ENCODE measurements at places on chromosomes 12 and 14. TPM values are rescaled to one million over a fixed set of nuclear protein-coding genes. Genes with fewer than 3 reads are reported as not detected.

DNA sequence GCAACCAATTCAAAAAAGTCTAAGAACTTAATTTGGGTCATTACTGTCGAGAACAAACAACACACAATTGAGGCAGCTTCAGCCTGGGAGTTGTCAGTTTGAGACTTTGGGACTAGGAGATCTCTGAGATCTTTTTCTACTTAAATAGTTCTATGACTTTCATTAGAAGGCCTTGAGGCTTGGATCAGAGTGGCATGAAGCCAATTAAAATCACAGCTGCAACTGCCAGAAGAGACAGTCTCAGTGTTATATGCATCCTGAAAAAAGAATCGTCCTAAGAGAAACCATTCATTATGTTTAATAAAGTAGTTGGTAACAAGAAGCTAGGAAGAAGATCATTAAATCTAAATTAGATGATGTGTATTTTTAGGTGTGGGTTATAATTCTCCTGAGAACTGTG, 170.8 kb upstream of the RASSF8 start:
- H3K27me3 ChIP-seq, result no peaks in the 10 kb centered on the region
- DNase-seq, result peak; percentile 4

The NRIP2 gene
- total RNA-seq, result 1.9 TPM

GRCh38 chr12:3614806-3615466, 123.9 kb downstream of the PRMT8 start:
- peaks cover 12% of the 10 kb centered on the region for H3K4me1 ChIP-seq
- no peak overlapping the region for H3K27ac ChIP-seq
- no peak overlapping the region for H3K4me3 ChIP-seq
- H3K27me3 ChIP-seq, result no peaks in the 10 kb centered on the region
- H3K36me3 ChIP-seq, result no peaks in the 10 kb centered on the region
- no peak for DNase-seq

- H3K27ac ChIP-seq, result no peak overlapping the region
- H3K27me3 ChIP-seq, result no peaks in the 10 kb centered on the region
- DNase-seq, result no peak
- H3K36me3 ChIP-seq, result no peaks in the 10 kb centered on the region
- no peak overlapping the region for H3K4me3 ChIP-seq
Measured at GRCh38 chr12:32265951-32266350, 133.4 kb upstream of the FGD4 start.

GRCh38 chr12:53869500-53869899, 69.1 kb upstream of the HOXC13 start:
- no peak overlapping the region for H3K4me3 ChIP-seq
- no peak overlapping the region for H3K27ac ChIP-seq
- H3K36me3 ChIP-seq, result no peaks in the 10 kb centered on the region
- peaks cover 3% of the 10 kb centered on the region for H3K27me3 ChIP-seq
- DNase-seq, result no peak

DNA sequence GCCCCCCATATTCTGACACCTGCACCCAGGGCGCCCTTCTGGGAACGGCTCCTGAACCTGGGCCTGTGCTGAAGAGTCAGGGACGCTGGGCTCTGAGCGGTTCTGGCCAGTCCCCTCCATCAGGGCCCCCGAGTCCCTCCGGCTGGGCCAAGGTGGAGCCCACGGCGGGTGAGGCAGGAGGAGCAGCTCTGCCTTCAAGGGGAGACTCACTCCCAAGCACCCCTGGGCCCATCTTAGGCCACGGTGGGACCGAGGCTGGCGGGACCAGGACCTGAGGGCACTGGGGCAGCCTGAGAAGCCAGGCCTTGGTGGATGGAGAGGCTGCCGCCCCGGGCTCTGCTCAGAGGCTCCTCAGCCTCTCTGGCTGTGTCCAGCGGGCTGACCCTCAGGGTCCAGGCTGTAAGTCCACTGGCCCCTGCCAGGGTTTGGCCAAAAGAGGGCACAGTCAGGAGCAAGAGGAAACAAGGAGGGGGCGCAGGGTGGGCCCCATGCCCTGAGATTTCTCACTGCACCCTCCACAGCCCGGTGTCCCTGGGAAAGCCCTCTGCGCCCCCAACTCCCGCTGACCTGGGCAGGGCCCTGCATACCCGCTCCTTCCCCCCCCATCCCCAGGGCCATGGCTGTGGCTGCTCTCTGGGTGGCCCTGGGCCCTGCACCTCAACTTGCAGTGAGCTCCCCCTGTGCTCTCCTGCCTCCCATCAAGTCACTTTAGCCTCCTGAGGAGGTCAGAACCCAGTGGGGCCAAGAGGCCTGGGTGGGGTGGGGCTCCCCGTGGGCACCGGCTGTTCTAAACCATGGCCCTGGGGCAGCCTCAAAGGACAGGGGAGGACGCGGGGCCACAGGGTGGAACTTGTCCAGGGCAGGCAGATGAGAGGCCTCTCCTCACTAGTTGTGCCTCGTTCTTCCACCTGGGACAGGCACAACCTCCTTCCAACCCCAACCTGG, 266.4 kb upstream of the SFSWAP start:
- no peaks in the 10 kb centered on the region for H3K27me3 ChIP-seq
- H3K4me1 ChIP-seq, result peaks cover 16% of the 10 kb centered on the region
- no peak for DNase-seq
- no peak overlapping the region for H3K4me3 ChIP-seq

DNA sequence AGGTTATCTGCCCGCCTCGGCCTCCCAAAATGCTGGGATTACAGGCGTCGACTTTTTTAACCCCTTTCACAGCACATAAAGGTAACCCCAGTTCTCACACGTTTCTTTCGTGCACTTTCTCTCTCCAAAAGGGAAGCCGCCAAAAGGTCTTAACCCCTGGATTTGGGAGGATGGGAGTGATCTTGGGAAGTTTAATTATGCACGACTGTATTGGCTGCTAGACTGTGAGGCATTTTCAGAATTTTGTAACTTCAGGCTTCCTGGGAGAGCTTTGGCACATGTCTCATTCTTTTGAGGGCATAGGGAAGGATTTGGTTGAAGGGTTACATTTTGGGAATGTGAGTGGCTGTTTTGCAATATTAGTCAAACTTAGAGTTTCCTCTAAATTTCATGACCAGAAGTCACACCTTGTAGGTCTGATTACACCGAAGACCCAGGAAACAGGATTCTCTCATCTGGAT, 1.4 kb upstream of the SMARCC2 start:
- no peaks in the 10 kb centered on the region for H3K27me3 ChIP-seq
- H3K36me3 ChIP-seq, result peaks cover 8% of the 10 kb centered on the region
- peaks cover 15% of the 10 kb centered on the region for H3K4me1 ChIP-seq
- DNase-seq, result no peak
- H3K27ac ChIP-seq, result peak overlapping the region; percentile 97

GRCh38 chr14:93234798-93235197, 27.7 kb downstream of the UBR7 start:
- peaks cover 4% of the 10 kb centered on the region for H3K36me3 ChIP-seq
- DNase-seq, result no peak
- peaks cover 18% of the 10 kb centered on the region for H3K4me1 ChIP-seq
- H3K4me3 ChIP-seq, result no peak overlapping the region

- H3K4me3 ChIP-seq, result no peak overlapping the region
- peaks cover 3% of the 10 kb centered on the region for H3K4me1 ChIP-seq
- no peaks in the 10 kb centered on the region for H3K27me3 ChIP-seq
- peaks cover 4% of the 10 kb centered on the region for H3K36me3 ChIP-seq
Measured at GRCh38 chr12:106840243-106840642, 65.8 kb downstream of the RIC8B start.

GRCh38 chr14:26598672-26599131, 869 bp upstream of the NOVA1 start:
- peak overlapping the region; percentile 95 for H3K27ac ChIP-seq
- H3K27me3 ChIP-seq, result no peaks in the 10 kb centered on the region
- H3K4me3 ChIP-seq, result peak overlapping the region; percentile 80
- no peaks in the 10 kb centered on the region for H3K36me3 ChIP-seq
- no peaks in the 10 kb centered on the region for H3K4me1 ChIP-seq
- DNase-seq, result no peak

- no peaks in the 10 kb centered on the region for H3K27me3 ChIP-seq
- no peak for DNase-seq
- no peak overlapping the region for H3K4me3 ChIP-seq
- no peak overlapping the region for H3K27ac ChIP-seq
- no peaks in the 10 kb centered on the region for H3K36me3 ChIP-seq
Measured at GRCh38 chr12:1305063-1305434, 289.3 kb downstream of the FBXL14 start.

GRCh38 chr12:10235761-10236631, 23.3 kb downstream of the GABARAPL1 start:
- H3K27me3 ChIP-seq, result no peaks in the 10 kb centered on the region
- DNase-seq, result peak; percentile 80
- H3K27ac ChIP-seq, result no peak overlapping the region
- no peak overlapping the region for H3K4me3 ChIP-seq
- no peaks in the 10 kb centered on the region for H3K36me3 ChIP-seq

The CLBA1 gene
- total RNA-seq, result 10.9 TPM

GRCh38 chr12:59076622-59077021, 156.3 kb upstream of the LRIG3 start:
- no peak overlapping the region for H3K27ac ChIP-seq
- no peak overlapping the region for H3K4me3 ChIP-seq
- no peaks in the 10 kb centered on the region for H3K4me1 ChIP-seq
- no peaks in the 10 kb centered on the region for H3K36me3 ChIP-seq
- no peak for DNase-seq

The P2RX7 gene
- total RNA-seq, result 16.8 TPM

The LAG3 gene
- total RNA-seq, result not detected

GRCh38 chr12:128382946-128383345, 116.0 kb downstream of the TMEM132C start:
- H3K4me3 ChIP-seq, result no peak overlapping the region
- H3K4me1 ChIP-seq, result peaks cover 22% of the 10 kb centered on the region
- no peaks in the 10 kb centered on the region for H3K36me3 ChIP-seq
- peaks cover 18% of the 10 kb centered on the region for H3K27me3 ChIP-seq
- H3K27ac ChIP-seq, result no peak overlapping the region
- DNase-seq, result no peak

DNA sequence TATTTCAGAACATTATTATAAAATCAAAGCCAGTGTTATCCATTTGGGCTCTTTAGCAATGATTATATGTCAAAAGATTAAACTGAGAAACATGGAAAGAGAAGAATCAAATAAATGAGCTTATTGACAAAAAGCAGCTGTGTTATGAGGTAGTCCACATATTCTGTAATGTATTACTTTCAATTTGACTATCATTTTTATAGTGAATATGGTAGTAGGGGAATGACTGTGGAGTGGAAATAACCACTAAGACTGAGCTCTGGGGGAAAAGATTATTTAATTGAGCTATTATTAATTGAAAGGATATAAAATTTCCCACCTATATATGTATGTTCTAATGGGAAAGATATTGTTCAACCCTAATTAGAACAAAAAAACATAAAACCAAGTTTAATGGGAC, 381.3 kb downstream of the TMTC2 start:
- no peak overlapping the region for H3K27ac ChIP-seq
- no peaks in the 10 kb centered on the region for H3K36me3 ChIP-seq
- no peaks in the 10 kb centered on the region for H3K27me3 ChIP-seq

GRCh38 chr14:24422694-24423601, 6.5 kb downstream of the CBLN3 start:
- DNase-seq, result no peak
- H3K27me3 ChIP-seq, result no peaks in the 10 kb centered on the region
- H3K36me3 ChIP-seq, result no peaks in the 10 kb centered on the region
- no peaks in the 10 kb centered on the region for H3K4me1 ChIP-seq

The TMEM30B gene
- 7.6 TPM for total RNA-seq

- no peak overlapping the region for H3K27ac ChIP-seq
- peaks cover 16% of the 10 kb centered on the region for H3K4me1 ChIP-seq
- DNase-seq, result no peak
- H3K4me3 ChIP-seq, result no peak overlapping the region
- no peaks in the 10 kb centered on the region for H3K36me3 ChIP-seq
- H3K27me3 ChIP-seq, result no peaks in the 10 kb centered on the region
Measured at GRCh38 chr14:68753690-68754089, 39.2 kb downstream of the ZFP36L1 start.

The MORN3 gene
- total RNA-seq, result 4.5 TPM

The NOVA1 gene
- 58.2 TPM for total RNA-seq

The SERPINA10 gene
- 0.06 TPM for total RNA-seq

DNA sequence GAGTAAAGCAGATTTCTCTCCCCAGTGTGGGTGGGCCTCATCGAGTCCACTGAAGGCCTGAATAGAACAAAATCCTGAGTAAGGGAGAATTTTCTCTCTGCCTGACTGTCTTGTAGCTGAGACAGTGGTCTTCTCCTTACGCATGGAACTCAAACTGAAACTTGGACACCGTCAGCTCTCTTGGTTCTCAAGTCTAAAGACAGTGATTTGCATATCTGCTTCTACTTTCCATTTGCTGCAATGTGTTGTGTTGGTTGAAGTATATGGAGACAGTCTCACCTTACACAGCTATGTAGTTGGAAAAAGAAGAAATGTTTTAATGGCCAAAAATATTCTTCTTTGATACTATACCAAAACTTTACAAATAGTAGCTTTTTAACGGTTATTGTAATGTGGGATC, 160.2 kb upstream of the LMNTD1 start:
- DNase-seq, result no peak
- H3K27me3 ChIP-seq, result no peaks in the 10 kb centered on the region
- H3K4me3 ChIP-seq, result no peak overlapping the region

The FERMT2 gene
- 162 TPM for total RNA-seq

The PPP1CC gene
- total RNA-seq, result 108 TPM

The RASAL1 gene
- total RNA-seq, result 2.6 TPM

- no peaks in the 10 kb centered on the region for H3K36me3 ChIP-seq
- no peak overlapping the region for H3K27ac ChIP-seq
- no peaks in the 10 kb centered on the region for H3K4me1 ChIP-seq
- H3K27me3 ChIP-seq, result no peaks in the 10 kb centered on the region
Measured at GRCh38 chr12:59761542-59761941, 165.7 kb downstream of the SLC16A7 start.

All from spinal cord (tissue), 10 donors.